AG04450 (cell line): ENCODE measurements at places on chromosomes 2 and 18.

DNA sequence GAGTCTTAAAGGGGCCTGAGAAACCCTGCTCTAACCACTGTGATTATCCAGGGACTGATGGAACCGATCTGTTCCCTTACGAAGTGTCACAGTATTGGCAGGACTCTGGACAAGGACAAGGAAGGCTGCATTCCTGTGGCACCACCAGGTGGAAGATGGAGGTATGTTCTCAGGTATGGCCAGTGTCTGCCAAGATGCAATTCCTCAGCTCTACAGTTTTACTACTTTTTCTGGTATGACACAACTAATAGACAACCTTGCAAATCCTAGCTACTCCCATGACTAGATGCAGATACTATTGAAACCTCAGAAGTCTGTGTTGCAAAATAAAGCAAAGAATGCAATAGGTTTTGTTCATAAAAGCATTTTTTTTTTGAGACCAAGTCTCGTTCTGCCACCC lies 14.6 kb downstream of the RAB31 start:
- DNase-seq = no peak

DNA sequence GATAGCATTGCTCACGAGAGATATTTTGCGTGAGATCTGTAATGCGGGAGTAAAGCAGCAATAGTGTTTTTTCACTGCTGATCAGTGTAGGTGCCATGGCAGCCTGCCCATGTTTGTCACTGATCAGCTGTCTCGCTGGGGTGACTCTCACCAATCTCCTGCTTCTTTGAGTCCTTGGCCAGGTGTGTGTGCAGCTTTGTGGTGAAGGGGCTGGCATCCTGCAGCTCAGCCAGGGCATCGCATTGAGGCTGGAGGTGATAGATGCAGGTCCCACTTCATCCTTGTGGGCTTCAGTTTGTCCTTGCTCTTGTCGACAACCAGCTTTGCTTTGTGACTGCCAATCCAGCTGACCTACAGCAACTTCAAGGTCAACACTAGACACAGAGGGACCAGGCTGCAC lies 258.3 kb upstream of the CXCR4 start:
- no peak for DNase-seq

- no peak for DNase-seq
These were observed 1.1 kb upstream of the TET3 start for GRCh38 chr2:73983322-73984202.

DNA sequence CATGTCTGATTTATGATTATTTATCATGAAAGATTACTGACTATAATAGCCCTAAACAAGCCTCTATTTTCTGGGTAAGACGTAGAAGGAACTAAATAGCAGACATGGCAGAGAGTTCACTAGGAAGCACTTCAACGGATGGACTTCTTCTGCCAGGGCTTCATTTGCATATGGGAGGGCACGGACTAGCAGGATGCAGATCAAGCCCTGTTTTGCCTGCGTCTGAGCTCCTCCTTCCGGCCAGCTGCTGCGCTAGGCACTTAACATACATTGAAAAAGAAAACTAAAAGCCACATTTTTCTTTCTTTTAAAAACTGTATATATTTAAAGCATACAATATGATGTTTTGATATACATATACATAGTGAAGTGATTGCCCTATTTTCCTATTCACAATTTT lies 340.0 kb upstream of the MEX3C start:
- DNase-seq = no peak

DNA sequence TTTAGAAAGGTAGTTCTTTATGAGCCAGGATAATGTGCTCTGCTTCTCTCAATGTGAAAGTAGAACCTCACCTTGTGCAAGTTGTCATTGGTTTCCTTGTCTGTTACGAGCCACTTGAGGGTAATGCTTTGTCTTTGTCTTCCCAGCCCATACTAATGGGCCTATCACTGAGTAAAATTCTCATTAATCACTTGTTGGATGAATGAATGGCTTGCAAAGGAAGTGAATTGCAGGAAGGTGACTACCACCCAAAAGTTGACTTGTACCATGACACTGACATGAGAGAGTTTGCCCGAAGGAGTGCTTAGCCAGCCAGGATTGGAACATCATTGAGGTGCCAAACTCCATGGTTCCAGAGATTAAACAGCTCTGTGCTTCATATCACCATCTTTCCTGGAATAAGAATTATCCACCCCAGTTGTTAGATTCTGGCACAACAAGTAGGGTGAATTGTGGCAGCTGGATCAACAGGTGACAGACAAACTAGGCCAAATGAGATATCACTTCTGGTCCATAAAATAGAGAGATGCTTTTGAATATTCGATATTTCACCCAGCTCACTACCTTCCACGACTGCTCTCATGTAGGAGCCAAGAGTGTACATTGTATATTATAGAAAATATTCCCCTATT lies 20.5 kb upstream of the CD28 start:
- no peak for DNase-seq

DNA sequence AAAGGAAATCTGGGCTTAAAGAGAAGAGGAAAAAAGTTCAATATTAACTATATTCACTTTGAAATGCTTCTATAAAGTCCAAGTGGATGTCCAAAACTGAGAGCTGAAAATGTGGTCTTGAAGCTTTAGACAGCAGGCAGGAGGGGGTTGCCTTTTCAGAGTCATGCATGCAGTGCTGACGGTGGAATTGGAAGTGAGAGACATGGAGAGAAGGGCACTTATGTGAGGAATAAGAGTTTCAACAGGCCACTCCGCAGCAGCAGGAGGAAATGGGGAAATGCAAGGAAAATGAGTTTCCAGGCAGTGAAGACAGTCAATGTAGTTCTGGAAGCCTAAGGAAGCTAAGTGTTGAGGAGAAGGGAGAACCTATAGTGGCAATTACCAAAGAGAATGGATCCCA lies 33.0 kb upstream of the LRRC30 start:
- DNase-seq = no peak

- no peak for DNase-seq
These were observed 95.0 kb downstream of the DGKD start for GRCh38 chr2:233449081-233449901.

GRCh38 chr2:195542067-195542466 lies 115.0 kb upstream of the SLC39A10 start:
- DNase-seq = no peak

GRCh38 chr2:200483729-200484198 lies 26.1 kb downstream of the KCTD18 start:
- no peak for DNase-seq

GRCh38 chr2:240702640-240703011 lies 11.0 kb downstream of the AQP12A start:
- no peak for DNase-seq

- no peak for DNase-seq
These were observed 9.2 kb upstream of the CCDC141 start for GRCh38 chr2:179059026-179059700.

DNA sequence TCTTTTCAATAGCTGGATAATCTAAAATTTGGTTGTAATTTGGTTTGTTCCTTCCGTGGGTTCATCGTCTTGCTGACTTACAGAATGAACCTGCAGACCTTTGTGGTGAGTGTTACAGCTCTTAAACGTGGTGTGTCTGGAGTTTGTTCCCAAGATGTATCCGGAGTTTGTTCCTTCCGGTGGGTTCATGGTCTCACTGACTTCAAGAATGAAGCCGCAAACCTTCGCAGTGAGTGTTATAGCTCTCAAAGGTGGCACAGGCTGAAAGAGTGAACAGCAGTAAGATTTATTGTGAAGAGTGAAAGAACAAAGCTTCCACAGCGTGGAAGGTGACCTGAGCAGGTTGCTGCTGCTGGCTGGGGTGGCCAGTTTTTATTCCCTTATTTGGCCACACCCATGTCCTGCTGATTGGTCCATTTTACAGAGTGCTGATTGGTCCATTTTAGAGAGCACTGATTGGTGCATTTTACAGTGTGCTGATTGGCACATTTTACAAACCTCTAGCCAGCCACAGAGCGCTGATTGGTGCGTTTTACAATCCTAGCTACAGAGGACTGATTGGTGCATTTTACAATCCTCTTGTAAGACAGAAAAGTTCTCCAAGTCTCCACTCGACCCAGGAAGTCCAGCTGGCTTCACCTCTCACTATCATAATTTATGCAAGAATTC lies 16.6 kb downstream of the RALB start:
- no peak for DNase-seq

DNA sequence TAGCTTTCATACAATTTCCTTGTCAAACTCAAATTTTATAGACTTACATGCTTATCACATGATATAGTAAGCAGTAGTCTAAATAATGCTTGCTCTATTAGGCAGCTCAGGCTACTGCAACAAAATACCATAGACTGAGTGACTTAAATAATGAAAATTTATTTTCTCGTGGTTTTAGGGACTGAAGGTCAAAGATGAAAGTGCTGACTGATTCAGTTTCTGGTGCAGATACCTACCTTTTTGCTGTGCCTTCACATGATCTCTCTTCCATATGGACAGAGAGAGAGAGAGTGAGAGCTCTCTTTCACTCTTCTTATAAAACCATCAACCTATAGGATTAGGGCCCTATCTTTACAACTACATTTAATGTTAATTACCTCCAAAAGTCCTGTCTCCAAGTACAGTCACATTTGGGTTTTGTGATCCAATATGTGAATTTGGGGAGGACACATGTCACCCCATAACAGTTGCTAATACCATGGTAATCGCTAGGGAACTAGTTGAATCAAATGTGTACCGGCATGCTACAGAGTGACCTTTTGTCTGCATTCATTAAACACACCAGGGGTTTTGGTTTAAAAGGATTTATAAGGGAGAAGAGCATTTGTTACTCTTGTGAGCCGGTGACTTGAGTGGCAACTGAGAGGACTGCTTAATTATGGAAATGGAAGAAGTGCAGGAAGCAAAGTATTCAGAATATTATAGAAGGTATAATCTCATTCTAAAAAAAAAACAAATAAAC lies 723.4 kb upstream of the LRRTM4 start:
- no peak for DNase-seq

GRCh38 chr18:49072524-49072934 lies 121.8 kb upstream of the SMAD7 start:
- DNase-seq = no peak

- DNase-seq = no peak
These were observed 192.6 kb upstream of the TWIST2 start for GRCh38 chr2:238655198-238655860.

DNA sequence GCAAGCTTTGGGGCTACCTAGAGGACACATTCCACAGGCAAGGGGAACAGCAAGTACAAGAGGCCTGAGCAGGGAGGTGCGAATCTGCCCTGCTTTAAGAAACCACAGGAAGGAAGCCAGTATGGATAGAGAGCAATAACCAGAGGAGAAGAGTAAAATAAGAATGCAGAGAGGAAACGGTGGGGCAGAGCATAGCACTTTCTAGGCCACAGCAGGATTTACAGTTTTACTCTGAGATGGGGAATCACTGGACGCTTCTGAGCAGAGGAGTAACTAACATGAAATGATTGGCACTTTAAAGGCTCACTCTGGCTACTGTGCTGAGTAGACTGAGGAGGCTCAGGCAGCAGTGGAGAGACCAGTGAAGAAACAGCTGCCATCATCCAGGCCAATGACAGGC lies 23.8 kb downstream of the AAK1 start:
- no peak for DNase-seq

GRCh38 chr2:85057226-85057962 lies 75.8 kb upstream of the TCF7L1 start:
- no peak for DNase-seq

DNA sequence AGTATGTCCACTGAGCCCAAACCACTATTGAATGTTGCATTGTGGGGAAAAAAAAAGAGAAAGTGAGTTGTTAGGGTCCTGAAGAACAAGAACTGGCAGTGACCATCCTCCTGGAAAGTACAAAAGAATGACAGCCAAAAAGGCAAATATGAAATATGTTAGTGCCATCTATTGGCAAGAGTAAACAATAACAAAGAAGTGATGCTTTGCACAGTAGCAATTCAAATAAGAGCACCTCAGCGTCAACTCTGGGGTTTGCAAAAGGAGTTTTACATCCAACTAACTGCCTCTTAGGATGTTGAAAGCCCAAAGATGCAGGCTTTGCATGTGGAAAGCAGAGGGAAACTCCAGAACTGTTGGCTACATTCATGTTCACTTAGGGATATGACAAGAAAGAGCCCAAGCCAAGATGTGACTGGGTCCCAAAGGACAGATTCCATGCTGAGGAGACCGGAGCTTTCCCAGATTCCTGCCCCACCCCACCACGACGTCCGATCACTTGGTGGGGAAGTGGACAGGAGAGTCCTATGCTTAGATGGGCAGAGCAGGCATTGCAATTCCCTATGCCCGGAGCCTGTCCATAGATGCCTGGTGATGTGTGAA lies 15.6 kb downstream of the TRABD2A start:
- no peak for DNase-seq

DNA sequence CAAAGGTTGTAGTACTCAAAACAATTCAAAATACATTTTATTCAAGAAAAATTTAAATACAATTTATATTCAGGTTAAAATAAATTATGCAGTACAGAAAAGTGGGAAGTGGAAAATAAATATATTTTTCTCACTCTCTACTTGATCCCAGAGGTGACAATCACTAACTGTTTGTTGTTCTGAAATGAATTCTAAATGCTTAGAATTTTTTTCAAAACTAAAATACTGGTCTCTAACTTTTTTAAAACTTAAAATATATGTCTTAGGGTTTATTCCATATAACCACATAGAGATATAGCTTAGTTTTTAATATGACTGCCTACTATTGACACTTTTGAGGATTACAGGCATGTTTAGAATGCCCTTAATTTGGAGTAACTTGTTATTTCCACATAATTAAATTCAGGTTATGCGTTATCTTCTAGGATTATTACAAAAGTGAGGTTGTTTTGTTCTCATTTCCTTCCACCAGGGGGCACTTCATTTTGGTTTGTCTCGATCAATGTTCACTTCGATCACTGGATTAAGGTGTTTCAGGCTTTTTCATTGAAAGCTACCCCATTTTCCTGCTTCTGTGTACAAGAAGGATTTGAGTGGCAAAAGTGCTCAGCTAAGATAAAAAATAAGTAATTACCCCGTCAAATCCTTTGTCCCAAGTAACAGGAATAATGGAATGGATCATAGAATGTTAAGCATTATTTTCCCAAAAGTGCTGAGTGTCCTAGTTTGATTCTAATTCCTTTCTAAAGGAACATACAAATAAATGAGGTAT lies 27.1 kb upstream of the TFPI start:
- DNase-seq = no peak

DNA sequence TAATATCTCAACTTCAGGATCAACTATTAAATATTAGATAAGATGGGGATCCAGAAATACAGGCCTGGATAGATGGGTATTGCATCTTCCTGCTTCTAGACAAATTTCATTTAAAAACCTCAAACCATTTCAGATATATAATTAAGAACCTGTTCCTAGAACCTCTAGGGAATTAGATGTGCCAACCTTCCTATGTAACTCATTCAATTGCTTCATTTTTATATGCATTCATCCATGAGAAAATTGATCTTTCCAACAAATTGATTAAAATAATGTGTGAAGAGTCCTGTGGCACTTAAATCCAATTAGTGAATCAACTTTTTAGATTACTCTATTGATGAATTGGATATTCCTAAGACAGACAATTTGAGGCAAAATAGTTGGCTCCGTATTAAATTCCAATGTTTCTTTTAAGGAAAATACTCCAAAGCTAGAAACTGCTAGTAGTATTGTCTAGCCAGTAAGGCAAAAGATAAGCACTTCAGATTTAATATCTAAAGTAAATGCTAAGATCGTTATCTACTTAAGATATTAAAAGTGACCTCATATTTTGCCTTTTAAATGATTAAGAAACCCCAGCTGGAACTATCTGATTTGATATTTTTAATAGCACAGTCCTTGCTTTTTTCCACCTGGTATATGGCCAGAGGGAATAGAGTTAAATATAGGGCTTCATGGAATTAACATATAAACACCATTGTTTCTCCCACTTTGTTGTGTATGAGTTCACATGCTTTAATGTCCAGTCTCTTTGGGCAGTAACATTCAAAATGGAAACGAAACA lies 35.8 kb downstream of the DARS1 start:
- DNase-seq = no peak
